ENCODE measurements at places on chromosomes 13 and 19.

GRCh38 chr13:70336866-70337265 lies 228.6 kb upstream of the KLHL1 start:
- no peak for DNase-seq

DNA sequence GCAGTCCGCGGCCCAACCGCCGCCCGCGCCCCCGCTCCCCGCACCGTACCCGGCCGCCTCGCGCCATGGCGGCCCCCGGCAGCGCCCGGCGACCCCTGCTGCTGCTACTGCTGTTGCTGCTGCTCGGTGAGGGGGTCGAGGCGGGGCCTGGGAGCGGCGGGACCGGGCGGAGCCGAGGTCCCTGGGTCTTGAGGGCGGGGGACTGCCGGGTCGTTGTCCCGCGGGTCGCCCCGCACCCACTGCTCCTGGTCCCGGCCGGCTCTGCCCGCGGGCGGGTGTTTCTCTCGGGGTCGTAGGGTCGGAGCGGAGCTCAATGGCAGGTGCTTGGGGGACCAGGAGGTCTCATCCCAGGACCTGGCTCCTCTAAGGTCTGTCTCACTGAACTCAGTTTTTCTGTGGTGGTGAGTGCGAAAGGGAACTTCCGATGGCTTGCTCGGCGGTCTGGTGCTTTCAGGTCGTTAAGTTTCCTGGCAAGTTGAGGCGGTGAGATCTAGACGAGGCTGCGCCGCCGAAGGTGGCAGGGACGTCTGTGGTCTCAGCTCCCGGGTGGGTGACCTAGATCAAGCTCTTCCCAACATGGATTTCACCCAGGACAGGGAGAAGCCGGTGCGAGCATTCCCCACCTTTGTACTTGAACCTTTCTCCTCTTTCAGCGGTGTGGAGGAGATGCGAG lies 467 bp downstream of the LAMP1 start:
- peak; percentile 74 for DNase-seq

- no peak for DNase-seq
Measured at GRCh38 chr19:45761714-45762113, 7.3 kb downstream of the SIX5 start.

DNA sequence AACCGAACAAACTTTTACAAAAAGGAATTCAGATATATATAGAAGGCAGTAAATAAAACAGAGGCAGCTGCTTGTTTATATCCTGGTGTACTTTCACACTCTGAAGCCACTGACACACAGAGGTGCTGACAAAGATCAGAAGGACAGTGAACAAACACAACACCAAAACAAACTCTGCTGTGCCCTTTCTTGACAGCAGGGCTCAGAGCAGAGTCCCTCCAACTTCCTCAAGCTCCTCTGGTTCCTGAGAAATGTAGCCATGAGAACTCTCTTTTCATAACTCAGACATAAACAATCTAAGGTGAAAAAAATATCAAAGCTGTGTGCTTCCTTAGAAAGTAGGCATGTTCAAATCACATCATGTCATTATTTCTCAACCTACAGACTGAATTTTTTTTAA lies 1052.8 kb upstream of the SPRY2 start:
- no peak for DNase-seq

DNA sequence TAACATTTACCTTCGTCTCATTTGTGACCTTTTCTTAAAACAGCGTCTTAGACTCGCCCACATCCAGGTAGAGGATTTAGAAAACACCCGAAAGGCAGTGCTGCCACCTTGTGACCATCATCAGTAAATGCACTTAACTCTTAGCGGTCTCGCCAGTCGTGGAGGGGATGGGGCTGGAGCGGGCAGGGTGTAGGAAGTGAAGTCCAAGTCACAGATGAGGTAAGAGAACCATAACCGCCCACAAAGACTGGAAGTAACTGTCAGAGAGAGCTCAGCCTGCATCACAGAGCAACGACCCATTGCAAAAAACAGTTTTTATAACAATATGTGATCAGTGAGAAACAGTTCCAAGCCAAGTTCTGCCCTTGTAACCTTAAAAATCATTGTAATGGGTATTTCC lies 10.7 kb upstream of the CEACAM3 start:
- DNase-seq: peak; percentile 87

DNA sequence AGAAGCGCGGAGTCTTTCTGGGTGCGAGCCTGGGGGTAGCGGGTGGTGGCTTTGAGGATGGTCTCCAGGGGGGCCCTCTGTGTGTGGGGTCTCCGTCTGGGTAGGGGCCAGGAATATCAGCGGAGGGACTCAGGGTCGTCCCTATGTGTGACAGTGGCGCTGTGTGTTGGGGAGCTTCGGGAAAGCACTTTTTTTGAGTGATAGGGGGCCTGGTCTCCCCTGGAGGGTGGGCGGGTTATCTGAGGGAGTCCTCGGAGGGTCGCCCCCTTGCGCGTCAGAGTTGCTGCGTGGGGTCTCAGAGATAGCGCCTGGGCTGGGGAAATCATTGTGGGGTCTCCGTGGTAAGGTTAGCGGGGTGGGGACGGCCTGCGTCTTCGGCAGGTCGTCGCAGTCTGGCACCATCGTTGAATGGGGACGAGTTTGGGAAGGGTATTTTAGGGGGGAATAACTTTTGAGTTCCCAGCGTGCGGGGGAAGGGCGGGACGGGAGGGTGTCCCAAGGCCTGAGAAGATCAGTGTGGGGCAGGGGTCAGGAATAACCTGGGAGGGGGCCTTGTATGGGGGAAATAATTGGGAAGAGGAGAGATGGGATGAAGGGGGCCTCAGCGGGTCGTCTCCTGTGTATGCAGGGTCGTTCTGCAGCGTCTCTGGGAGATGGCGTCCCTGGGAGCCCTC lies 857 bp downstream of the IER2 start:
- peak; percentile 60 for DNase-seq

- DNase-seq: no peak
Measured at GRCh38 chr19:38711726-38712153, 32.5 kb downstream of the CAPN12 start.

DNA sequence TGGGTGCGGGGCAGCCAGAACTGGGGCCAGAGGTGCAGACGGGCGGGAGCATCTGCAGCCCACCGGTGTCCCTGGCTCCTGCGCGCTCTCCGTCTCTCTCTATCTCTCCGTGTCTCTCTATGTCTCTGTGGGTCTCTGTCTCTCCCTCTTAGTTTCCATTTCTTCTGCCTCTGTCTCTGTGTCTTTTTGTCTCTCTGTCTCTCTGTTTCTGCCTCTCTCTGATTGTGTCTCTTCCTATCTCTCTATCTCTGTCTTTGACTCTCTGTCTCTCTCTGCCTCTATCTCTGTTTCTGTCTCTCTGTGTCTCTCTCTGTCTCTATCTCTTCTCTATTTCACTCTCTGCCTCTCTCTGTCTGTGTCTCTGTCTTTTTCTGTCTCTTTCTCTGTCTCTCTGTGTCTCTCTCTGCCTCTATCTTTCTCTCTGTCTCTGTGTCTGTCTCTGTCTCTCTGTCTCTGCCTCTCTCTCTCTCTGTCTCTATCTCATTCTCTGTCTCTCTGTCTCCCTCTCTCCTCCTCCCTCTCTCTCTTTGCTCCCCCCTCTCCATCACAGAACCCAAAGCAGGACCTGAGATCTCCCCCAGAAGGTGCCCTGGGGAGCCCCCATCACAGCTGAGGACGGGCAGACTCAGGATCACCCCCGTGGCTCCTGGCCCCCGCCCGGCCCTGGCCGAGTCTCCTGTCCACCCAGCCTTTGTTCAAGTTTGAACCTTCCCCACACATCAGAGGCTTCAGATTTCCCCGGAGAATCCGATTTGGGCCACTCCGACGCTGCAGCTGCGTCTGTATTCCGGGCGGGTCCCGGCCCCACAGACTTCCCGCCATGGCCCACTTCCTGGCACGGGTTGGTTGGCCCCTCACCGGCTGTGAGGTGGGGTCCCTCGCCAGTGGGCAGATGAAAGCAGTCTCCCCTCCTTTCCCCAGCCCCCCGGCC lies 48.6 kb upstream of the TCF3 start:
- no peak for DNase-seq

- no peak for DNase-seq
Measured at GRCh38 chr19:13226983-13227382, 76.8 kb downstream of the IER2 start.

- peak; percentile 80 for DNase-seq
Measured at GRCh38 chr13:74062933-74063332, 71.3 kb downstream of the KLF12 start.

DNA sequence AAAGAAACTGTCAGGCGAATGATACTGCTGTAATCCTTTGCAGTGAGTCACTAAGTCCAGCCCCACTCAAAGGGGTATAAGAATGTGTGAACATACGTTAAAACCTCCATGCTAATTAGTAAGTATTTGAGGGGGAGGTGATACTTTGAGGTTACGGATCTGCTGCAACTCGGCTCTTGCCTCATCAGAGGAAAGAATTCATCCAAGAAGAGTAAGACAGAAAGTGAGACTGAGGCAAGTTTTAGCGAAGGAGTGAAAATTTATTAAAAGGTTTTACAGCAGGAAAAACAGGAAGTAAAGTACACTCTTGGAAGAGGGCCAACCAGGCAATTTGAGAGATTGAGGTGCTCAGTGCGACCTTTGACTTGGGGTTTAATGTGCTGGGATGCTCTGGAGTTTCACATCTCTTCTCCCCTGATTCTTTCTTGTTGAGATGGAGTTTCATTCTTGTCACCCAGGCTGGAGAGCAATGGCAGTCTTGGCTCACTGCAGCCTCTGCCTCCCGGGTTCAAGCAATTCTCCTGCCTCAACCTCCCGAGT lies 9.8 kb downstream of the CLEC4M start:
- peak; percentile 57 for DNase-seq

DNA sequence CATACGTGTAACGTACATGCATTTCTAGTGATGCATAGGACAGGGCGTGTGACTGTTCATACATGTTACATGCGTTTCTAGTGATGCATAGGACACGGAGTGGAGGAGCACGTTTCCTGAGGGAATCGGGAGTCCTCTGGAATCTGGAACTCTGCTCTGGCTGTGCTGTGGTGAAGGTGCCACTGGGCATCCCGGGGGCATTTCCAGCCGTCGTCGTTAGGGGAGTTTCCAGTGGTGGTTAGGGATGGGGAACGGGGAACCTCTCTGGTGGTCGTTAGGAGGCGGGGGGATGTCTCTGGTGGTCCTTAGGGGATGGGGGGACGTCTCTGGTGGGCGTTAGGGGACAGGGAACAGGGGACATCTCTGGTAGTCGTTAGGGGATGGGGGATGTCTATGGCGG lies 209.6 kb upstream of the SOX1 start:
- no peak for DNase-seq

DNA sequence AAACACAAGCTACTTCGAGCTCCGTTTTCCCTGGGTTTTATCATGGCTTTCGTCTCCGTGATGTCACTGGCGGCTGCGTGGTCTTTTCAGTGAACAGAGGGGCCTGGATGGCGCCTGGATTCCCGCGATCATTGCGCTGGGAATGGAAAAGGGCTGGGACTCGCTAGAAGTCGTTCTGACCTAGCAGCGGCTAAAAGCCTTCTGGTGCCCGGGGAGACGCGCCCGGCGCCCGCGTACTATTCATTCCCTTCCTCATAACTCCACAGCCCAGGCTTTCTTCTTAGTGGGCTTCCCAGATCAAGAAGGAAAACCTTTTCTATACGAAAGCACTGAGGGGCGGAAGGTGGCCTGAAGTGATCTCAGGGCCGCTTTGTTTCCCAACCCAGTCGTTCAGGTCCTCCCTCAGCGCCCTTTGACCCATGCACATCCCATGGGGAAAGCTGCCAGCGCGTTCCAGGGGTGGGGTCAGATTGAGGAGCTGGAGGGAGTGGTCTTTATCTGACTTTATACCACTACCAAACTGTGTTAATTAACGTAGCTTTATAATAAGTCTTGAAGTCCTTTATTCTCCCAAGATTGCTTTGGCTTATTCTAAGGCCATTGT lies 96.6 kb downstream of the ELF1 start:
- peak; percentile 48 for DNase-seq

- no peak for DNase-seq
Measured at GRCh38 chr19:27392027-27392632, 1820.8 kb downstream of the UQCRFS1 start.

- no peak for DNase-seq
Measured at GRCh38 chr19:9916719-9917118, 19.6 kb downstream of the OLFM2 start.

DNA sequence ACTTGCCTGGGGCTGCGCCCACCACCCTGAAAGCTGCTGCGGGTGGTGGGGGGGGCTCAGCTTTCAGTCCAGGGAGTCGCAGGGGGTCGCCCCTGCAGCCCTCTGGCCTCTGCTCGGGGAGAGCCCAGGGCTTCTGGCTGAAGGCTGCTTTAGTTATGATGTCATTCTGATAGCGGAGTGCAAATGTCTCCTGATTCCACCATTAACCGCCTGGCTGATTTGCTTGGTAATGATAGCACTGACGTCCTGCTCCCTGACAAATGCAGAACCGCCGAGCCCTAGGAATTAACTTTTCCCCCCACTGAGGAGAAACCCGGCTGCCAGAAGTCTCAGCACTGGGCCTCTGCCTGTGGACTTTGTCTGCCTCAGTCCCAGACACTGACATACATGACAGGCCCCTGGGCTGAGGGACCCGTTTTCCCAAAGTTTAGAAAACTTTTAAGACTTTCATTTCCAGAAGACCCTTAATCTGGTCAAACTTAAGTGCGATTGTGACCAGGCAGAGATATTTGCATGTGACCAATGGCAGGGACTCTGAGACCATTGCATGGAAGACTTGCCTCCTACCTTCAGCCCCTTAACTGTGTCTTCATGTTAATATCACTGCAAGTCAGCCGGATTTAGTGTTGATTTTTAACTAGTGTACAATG lies 142.5 kb upstream of the ZNF536 start:
- peak; percentile 65 for DNase-seq

GRCh38 chr13:112807653-112808376 lies 118.0 kb downstream of the ATP11A start:
- no peak for DNase-seq

DNA sequence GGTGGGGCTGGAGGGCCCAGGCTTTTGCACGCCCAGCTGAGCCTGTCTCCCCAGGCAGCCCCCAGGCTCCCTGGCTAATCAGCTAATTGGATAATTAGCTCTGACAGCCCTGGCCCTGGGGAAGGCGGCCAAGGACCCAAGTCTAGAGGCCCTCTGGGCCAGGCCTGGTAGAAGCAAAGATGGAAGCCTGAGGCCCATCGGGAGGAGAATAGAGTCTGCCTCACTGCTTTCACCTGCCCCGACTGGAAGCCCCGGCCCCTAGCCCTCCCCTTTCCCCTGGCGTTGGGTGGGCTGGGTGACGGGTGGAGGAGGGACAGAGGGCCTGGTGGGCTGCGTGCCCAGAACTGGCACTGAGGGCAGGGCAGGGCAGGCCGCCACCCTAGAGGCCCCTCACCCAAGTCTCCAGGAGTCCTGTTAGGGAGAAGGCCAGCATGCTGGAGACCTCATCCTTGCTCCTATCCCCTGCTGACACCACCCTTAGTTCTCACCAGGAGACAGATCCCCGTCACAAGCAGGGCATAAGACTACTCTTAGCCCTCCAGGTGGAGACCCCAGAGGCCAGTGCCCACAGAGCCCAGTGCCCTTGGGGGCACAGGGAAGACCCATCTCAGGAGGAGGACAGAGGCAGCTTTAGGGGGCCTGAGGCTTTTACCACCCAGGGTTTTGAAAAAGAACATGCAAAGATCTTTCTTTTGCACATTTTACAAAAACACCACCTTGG lies 12.0 kb downstream of the LYL1 start:
- DNase-seq: no peak

- DNase-seq: no peak
Measured at GRCh38 chr13:81488021-81488420, 1147.1 kb upstream of the SPRY2 start.
